ENCODE measurements at places on chromosomes 4 and X.

DNA sequence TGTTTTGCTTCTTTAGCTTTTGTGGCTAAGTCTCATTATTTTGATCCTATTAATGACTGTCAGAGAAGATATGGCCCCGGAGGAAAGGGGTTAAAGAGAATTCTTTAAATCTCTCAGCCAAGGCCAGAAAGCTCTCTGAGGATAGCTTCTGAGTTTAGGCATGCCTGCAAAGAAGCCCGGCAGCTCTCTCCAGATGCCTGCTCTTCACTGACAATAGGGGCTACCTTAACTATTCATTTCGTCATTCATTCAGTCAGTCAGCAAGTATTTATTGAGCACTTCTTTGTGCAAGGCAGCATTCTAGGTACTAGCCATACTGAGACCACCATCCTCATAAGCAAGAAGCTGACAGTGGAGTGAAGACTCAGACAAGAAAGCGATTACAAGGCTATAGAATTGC is 34.0 kb upstream of the BMP15 start:
- no peak for DNase-seq

GRCh38 chr4:15149839-15150592 is 147.7 kb downstream of the CPEB2 start:
- no peak for DNase-seq

DNA sequence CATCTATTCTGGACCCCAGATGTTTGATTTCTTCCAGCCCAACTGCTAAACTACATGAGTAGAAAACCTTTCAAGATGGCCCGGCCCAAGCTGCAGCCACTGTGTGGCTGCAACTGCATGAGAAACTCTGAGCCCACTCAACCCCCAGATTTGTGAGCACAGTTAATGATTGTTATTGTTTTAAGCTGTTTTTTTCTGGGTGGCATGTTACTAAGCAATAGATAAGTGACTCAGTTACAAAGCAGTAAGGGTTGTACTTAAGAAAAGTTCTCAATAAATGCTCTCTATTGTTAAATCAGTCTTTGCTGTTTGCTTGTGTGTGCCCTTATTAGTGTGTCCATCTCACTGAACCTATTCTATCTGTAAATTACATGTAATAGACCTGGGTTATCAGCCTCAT is 51.8 kb downstream of the GC start:
- DNase-seq = no peak

- DNase-seq = peak; percentile 33
These were observed 578 bp downstream of the CHIC2 start for GRCh38 chr4:54063737-54064316.

DNA sequence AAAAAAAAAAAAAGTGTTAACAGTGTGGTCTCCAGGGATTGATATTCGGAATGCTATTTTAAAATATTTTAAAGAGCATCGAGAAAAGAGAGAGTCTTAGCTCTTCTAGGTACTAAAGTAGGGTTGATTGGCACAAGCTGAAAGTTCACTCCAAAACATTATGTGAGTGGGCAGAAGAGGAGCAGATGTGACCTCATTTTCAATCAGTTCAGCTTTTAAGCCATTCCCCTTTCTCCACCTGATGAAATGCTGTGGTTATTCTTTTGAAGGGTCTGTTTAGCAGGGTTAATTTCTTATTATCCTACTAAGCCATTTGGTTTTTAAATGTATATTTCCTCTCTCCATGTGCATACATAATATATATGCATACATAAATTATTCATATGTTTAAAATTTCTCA is 69.2 kb downstream of the GALNT7 start:
- DNase-seq = no peak

- peak; percentile 42 for DNase-seq
These were observed 18.0 kb upstream of the CYP2U1 start for GRCh38 chr4:107913283-107913899.

GRCh38 chr4:120037411-120037810 is 29.2 kb downstream of the MAD2L1 start:
- DNase-seq = no peak

GRCh38 chr4:185082561-185082960 is 60.5 kb upstream of the SLC25A4 start:
- DNase-seq = no peak

DNA sequence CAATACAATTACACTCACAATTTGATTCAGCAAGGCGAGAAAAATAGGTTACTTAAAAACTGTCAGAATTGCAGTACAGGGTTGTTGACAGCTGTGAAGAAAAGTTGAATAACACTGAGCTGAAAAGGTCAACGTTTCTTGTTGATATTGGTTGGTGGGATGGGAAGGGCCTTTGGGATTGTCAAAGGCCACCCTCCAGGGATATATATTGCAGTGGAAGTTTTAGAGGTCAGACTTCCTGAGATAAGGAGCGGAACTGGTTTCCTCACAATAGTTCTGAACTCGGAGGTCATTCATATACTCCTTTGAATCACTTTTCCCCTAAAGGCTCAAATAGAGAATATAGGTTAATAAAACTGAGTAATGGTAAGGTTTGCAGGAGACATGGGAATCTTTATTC is 417.2 kb downstream of the RAPGEF2 start:
- DNase-seq = no peak

DNA sequence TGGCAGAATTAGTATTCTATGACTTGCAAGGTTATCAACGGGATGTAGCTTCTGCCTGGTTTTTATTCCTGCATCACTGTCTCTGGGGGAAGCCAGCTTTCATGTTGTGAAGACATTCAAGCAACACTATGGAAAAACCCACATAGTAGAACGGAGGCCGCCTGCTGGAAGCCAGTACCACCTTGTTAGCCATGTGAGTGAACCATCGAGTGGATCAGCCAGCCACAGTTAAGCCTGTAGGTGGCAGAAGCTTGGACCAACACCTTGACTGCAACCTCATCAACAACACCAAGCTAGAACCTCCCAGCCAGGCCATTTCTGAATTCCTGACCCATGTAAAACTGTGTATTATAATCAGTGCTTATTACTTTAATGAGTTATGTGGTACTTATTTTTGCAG is 538.2 kb downstream of the KCNIP4 start:
- no peak for DNase-seq

GRCh38 chr4:108140328-108140727 is 28.4 kb downstream of the LEF1 start:
- DNase-seq = no peak

DNA sequence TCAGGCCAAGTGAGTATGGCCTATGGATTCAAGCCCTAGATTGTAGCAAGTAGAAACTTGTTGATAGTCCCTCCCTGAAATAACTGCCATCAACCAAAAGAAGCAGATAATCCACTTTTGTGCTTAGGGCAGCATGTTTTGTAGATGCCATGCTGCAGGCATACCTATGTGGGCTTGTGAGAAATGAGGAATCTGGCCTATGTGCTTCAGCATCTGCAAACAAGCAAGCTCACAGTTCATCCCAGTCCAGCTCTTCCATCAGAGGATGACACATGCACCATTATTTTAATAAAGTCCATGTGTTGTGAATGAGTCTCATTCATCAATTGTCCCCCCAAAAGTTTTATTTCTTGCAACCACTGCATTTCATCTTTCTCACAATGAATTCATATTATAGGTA is 421.9 kb upstream of the DIPK2B start:
- DNase-seq = no peak

- no peak for DNase-seq
These were observed 12.8 kb downstream of the SCD5 start for GRCh38 chr4:82785611-82786400.

DNA sequence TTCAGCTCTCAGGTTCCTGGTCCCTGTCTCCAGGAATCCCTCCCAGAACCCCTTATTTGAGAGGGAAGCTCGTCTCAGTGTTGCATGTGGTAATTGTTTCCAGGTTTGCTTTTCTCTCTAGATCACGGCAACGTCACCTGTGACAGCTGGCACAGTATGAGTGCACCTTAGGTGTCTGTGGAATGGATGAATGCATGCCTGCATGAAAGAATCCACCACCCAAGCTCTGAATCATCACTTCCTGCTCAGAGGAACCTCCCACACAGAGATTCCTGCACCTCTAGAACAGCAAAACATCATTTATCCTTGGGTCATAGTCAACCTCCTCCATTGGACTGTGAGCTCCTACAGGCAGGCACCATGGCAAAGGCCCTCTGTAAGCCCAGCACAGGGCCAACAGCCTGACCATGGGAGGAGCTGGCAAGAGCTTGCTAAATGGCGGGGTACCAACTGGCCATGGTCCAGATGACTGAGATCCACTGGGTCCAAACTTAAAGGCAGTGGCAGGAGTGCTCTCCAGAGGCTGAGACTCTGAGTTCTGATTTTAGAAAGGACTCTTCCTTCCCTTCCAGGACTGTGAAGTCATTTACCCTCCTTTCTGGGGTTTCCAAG is 116.2 kb downstream of the SLC2A9 start:
- no peak for DNase-seq

- no peak for DNase-seq
These were observed 29.9 kb upstream of the PROM1 start for GRCh38 chr4:16113741-16114140.

DNA sequence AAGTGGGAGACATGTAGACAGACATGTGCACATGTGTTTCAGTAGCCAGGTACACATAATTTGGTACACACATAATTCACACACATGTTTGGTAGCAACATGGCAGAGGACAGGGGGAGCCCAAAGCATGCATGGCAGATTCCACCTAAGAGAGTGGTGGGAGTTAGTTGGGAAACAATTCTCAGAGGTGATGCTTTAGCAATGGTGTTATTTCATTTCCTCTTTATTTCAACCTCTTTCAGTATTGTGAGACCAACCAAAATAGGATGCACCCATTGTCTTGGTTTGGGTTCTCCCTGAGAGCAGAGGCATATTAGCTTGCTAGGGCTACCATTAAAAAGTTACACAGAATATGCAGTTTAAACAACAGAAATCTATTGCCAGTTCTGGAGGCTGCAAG is 92.2 kb upstream of the ANXA3 start:
- no peak for DNase-seq

All from DND-41 (cell line).